Cortex of kidney (tissue), 1 donor: ENCODE measurements at places on chromosomes 5 and 9.

- DNase-seq, result no peak
Measured at GRCh38 chr5:79961716-79962574, 29.1 kb downstream of the MTX3 start.

DNA sequence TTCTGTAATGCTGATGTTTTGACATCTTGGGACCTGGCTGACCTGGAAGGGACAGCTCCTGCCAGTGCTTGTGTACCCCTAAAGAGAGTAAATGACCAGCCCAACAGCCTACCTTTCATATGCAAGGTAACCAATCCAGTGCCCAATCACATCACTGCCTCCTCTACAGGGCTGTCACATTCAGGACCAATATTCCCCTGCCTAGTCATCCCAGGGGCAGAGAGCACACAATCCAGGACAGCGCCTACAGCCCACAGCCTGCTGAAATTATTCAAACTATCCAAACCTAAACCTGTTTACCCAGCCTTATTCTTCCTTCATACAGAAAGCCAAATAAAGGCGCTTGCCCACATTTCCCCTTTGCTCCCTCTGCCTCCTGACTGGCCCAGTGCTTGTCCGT, 284.1 kb downstream of the CTNND2 start:
- no peak for DNase-seq

DNA sequence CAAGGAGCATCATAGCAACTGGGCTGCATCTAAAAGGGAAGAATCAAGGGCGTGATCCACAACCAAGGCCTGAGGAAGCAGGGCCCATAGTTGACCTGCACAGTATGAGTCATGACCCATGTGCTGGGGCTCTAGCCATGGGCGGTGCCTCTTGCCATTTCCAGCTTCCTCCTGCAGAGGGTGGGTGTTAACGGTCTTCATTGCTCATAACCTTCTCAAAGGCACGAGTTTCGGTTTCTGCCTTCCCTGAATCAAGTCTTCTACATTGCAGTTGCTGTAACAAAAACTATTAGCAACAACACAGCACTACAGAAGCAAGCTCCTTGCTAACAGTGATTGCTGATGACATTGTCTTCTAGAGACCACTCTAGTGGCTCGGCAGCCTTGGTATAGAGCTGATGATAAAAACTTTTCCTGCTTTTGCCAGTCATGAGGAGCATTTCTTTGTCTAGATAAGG, 66.9 kb downstream of the CTSL start:
- no peak for DNase-seq

- no peak for DNase-seq
Measured at GRCh38 chr5:96687080-96687479, 24.9 kb downstream of the CAST start.

GRCh38 chr9:121783521-121784507, 132.4 kb downstream of the DAB2IP start:
- no peak for DNase-seq
